ENCODE measurements at places on chromosomes 5 and 9.

DNA sequence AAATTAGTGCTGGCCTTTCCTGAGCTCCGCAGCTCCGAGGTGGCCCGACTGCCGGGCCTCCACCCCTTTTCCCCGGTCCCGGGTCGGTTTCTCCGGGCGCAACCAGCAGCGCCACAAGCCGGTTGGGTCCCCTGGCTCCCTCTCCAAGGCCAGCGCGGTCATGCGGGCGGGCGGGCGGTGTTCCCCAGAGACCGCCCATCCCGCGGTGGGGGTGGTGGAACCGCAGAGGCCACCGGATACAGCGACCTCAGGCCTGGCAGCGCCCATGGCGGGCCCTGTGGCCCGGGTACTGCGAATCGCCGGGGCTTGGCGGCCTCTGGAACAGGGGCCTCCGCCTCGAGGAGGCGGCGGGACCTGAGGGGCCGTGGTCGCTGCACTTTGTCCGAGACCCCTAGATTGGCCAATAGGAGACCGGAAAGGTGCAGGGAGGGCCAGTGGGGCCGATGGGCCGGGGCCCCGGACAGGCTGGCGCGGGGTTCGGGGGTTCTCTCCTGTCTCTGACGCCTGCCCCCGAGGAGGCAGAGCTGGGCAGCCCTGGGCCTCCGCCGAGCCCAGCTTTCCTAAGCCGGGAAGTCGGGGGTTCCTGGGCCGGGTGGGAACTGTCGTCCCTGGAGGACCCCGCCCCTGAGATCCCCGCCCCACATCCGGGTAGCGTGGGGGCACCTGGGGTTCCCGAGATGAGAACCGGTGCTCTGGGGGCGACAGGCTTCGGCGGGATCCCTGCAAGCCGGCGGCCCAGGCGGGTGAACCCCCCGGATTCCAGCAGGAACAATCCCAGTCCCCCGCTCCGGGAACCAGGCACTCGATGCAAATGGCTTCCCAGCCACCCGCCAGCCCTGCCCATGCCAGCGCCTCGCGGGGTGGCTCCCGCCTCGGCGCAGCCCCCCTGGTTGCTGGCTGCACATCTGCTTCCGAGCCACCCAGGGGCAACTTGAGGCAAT is 293.9 kb downstream of the ZSWIM6 start:
- peak; percentile 40 for DNase-seq

DNA sequence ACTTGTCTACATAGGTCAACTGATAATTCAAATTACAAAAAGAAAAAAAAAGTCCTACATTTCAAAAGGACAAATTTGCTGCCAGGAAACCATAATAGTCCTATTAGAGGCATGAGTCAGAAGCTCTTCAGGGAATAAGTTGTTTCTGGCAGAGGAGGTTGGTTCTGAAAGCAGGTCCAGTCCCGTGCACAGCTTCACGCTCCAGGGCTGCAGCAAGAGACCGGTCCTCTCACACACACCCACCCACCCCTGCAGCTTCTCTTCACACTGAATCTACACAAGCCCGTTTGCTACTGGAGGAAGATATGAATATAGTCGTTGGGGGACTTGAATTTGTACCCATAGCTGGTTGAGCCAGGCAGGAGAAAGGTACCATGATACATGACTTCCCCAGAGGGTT is 36.9 kb upstream of the SLC1A3 start:
- no peak for DNase-seq

GRCh38 chr9:135896205-135896604 is 11.1 kb downstream of the CAMSAP1 start:
- DNase-seq = no peak

DNA sequence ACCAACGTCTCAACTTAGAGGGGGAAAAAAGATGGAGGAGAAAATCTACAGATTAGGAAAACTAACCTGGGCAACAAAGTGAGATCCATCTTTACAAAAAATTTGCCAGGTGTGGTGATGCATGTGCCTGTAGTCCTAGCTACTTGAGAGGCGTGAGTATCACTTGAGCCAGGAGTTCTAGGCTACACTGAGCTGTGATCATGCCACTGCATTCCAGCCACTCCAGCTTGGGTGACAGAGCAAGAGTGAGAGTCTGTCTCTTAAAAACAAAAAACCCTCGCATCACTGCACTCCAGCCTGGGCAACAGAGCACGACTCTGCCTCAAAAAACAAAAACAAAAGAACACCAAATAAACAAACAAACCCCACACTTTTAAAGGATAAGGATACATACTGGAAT is 98.1 kb upstream of the NR5A1 start:
- DNase-seq = no peak

DNA sequence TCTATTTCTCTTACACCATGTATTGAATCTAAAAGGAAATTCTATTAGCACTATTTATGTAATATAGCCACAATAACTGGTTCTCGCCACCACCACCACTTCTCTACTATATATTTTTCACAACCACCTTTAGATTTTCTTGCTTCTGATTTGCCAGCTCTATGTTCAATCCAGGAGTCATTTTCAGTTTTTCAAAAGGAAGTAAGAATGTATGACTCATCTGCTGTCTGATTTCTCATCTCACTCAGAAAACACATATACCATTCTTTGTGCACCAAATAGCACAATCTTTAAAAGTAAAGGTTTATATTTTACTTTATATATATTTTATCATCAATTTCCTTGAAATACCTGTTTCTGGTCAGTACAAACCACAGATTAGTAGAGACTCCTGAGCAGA is 1127.5 kb downstream of the TAF11L14 start:
- DNase-seq = no peak

DNA sequence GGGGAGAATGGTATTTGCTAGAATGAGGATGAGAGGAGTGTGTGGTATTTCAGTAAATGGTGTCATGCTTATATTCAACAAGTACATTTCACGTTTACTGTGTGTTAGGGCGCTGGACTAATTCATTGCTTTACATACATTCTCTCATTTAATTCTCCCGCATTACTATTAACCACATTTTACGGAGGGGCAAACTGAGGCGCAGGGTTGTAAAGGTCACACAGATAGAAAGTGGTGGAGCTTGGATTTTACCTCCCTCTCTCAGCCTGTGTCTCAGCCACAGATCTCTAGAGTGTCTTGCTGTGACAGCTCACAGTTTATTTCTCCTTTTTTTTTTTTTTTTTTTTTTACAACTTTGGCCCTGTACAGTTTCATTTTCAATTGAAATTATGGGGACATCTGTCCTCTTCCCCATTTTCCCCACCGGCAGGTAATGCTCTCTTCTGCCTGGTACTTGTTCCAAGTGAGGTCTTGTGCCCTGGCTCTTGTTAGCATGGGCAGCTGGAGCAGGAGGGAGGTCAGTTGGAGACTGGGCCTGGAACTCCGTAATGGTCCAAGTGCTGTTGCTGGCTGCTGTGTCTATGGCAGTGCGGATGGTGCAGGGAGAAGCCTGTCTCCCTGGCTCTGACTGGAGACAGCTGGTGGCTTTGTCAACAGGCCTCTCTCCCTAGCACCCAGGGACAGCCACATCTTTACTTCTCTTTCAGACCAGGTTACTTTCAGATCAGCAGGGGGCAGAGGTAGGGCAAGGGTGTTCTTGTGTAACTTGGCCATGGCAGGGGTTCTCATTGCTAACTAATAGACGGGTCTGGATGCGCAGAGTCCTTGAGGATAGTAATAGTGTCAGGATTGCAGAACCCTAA is 20.5 kb upstream of the NDST1 start:
- no peak for DNase-seq

- no peak for DNase-seq
Measured at GRCh38 chr9:125904155-125904851, 157.1 kb downstream of the PBX3 start.

GRCh38 chr9:131385296-131385695 is 8.6 kb upstream of the PRRC2B start:
- DNase-seq = no peak

DNA sequence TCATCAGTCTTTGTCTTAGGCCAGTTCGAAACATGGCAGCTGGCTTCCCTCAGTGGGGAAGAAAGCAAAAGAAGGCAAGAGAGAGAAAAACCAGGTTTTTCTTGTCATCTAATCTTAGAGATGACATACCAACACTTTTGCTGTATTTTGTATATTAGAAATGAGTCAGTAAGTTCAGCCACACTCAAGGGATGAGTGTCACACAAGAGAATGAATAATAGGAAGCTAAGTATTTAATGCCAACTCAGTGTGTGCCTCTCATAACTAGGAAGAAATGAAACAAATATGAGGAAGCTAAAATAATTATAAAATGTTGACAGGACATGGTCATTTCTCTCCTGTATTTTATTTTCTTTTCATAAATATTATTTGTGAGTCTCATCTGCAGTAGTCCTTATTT is 65.3 kb downstream of the CDH12 start:
- DNase-seq = no peak

DNA sequence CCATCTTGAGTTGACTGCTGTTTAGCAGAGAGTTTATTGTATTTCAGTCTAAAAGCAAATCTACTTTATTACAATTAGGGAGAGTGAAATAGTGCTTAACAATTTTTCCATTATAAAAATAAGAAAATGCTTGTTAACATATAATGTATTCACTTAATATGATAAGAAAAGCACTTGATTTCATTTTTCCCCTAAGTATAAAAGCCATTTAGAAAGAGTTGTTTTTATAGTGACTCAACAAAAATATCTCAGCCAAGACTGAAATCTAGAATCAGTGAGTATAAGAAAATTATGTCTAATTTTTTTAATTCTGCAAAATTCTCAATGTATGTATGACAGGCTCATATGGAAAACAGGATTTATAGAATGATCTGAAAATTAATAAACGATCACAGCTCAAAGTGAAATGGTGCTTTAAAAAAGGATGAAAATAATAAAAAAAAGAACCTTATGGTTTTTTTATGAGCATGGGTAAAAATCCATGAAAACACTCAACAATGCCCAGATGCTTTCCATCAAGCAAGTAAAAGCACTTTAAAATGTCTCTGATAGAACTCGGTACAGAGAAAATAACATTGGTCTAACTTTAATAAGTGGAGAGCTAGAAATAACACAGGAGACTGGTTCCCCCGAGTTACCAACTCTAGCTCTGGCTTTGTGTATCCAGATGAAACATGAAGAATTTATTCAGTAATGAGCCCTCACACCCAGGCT is 1057.8 kb upstream of the WWC1 start:
- no peak for DNase-seq

GRCh38 chr5:162289489-162289888 is 221.9 kb downstream of the GABRG2 start:
- DNase-seq = no peak

DNA sequence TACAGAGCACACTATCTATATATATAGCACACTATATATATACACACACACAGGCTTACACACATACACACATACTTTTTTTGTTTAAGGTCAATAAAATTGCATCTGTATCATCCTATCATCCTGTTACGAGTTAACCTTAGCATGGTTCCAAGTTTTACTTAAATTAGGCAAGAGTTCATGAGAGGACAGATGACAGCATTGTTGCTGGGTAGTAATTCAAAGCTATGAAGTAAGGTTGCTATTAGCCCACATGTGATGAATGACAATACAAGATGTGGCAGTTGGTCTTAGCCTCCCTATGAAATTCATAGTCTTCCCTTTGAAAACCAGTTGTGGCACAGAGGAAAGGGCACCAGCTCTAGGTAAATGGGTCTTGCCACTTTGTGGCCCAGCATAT is 438.1 kb downstream of the ACTL7B start:
- DNase-seq = no peak

- no peak for DNase-seq
Measured at GRCh38 chr5:41641621-41642020, 131.2 kb upstream of the PLCXD3 start.

DNA sequence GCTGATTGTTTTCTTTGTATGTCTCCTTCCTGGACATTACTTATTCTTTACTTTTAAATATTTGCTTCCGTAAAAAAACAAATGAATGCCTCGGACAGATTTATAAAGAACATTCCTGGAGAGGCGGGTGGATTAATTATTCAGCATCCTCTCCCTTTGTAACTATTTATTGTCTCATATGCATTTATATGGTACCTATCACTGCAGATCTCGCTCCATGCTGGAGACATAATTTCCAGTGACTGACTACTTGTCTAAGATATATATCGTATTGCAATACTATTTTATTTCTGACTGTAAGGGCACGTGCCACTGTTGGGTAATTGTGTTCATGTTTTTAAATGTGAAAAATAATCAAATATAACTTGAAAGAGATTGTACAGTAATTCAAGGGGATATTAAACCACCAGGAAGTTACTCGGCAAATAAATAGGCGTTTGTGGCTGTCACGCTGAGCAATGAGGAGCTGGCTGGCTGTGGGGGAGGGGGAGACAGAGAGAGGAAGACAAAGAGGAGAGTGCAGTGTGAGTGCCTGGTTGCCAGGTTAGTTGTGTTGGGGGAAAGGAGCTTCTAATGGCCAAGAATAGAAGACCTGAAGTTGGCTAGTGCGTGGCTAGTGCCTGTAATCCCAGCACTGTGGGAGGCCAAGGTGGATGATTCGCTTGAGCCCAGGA is 131.8 kb upstream of the GABRP start:
- no peak for DNase-seq
